Activated B cell treated with CpG ODN at 0.5 μM for 24 hours (primary cell): ENCODE measurements at places on chromosomes 7 and 10. TPM values are rescaled to one million over a fixed set of nuclear protein-coding genes. Genes with fewer than 3 reads are reported as not detected.
A peak's percentile ranks its signal among the peaks of the same experiment; 100 is the strongest.

The CALY gene
- not detected in 2 replicates for total RNA-seq

The IFIT2 gene
- total RNA-seq, result 4.9 and 5.7 TPM in 2 replicates

GRCh38 chr10:51617576-51618235 is 81.7 kb downstream of the CSTF2T start:
- no peaks in the 10 kb centered on the region for H3K27me3 ChIP-seq
- no peak overlapping the region for H3K4me3 ChIP-seq
- no peaks in the 10 kb centered on the region for H3K4me1 ChIP-seq
- H3K36me3 ChIP-seq, result no peaks in the 10 kb centered on the region

DNA sequence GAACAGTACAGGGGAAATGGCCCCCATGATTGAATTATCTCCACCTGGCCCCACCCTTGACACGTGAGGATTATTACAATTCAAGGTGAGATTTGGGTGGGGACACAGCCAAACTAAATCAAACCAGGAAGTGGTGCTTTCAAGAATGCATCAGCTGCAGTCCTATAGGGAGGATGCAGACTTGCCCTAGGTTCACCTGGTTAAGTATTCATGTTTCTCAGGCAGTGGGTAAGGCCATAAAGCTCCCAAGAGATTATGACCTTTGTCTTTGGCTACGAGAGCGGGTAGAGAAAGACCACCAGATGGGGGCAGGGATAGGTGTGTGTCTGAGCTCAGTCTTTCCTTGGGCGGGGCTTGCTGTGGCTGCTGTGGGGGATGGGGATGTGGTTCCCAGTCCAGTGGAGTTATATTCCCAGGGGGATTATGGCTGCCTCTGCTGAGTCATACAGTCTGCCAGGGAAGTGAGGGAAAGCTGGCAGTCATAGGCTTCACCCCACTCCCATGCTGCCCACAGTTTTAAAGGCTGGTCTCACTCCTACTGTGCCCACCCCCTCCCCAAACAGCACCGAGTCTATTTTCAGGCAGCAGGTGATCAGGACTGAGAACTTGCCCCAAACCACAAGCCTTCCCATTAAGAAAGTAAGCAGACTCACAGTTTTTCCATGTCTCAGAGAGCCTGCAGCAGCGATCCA is 8.4 kb upstream of the R3HCC1L start:
- no peaks in the 10 kb centered on the region for H3K4me1 ChIP-seq
- H3K4me3 ChIP-seq, result no peak overlapping the region
- peaks cover 15% of the 10 kb centered on the region for H3K27me3 ChIP-seq
- H3K27ac ChIP-seq, result no peak overlapping the region
- peaks cover 3% of the 10 kb centered on the region for H3K36me3 ChIP-seq

DNA sequence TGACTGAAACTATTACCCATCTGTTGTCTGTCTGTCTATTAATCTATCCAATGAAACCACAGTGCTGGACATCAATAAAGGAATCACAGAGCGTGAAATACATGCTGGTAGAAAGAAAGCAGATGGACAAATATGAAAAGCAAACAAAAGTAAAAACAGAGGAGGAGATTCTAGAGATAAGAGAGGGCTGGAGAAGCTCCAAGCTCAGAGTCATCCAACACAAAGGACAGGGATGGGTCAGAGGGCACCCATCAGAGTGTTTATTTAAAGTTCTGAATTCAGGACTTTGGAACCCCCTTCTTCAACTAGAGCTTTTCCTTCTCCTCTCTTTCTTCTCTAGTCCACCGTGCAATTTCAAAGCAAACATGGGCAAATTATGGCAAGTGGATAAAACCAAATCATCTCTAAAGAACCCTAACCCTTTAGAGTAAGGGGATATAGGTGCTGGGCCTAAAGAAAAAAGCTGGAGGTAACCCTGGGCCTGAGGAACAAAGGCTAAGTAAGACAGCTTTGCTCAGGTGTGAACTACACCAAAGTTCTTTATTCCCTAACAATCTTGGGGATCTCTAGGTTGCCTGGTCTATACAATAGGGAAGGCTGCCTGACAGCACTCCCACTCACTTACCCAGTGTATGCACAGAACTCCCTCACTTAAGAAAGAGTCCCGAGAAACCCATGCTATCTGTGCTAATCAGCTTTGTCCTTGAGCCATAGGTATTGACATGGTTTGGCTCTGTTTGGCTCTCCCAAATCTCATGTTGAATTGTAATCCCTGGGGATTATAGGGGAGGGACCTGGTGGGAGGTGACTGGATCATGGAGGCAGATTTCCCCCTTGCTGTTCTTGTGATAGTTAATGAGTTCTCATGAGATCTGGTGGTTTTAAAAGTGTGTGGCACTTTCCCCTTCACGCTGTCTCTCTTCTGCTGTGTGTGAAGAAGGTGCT is 97.0 kb downstream of the BAMBI start:
- DNase-seq, result no peak
- no peak overlapping the region for H3K27ac ChIP-seq
- no peaks in the 10 kb centered on the region for H3K27me3 ChIP-seq
- no peaks in the 10 kb centered on the region for H3K36me3 ChIP-seq

DNA sequence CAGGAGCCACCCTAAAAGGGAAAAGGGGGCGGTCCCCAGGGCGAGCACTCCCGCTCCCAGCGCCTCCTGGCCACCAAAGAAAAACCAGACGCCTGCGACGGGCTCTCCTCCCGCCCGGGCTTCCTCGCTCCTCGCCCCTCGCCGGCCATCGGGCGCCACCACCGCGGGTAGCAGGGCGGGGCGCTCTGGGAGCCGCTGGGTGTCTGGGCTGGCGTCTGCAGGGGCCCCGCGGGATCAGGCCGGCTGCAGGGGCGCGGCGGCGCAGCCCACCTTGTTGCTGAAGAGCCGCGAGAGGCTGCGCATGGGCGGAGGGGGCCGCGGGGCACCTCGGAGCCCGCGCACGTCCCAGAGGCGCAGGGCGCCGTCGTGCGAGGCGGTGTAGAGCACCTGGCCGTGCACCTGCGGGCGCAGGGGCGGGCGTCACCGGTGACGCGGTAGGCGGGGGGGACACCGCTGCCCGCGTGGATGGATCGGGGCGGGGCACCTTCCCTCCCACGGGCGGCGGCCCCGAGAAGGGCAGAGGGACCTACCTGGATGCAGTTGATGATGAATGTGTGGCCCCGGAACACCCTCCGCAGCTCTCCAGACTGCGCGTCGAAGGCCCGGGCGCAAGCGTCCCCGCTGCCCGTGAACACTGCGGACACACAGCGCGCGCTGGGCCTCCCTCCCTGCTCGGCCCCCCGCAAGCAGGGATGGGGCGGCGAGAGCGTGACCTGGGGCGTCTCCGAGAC is 28.3 kb downstream of the WDR86 start:
- peak overlapping the region; percentile 61 for H3K27ac ChIP-seq
- H3K27me3 ChIP-seq, result peaks cover 2% of the 10 kb centered on the region
- peaks cover 26% of the 10 kb centered on the region for H3K4me1 ChIP-seq
- peak overlapping the region; percentile 83 for H3K4me3 ChIP-seq
